ENCODE measurements at places on chromosomes 7 and 10. TPM values are rescaled to one million over a fixed set of nuclear protein-coding genes. Genes with fewer than 3 reads are reported as not detected.

AKR1C3 gene
- total RNA-seq, result 0.33 TPM

ZRANB1 gene
- total RNA-seq, result 10.8 TPM

HIF1AN gene
- total RNA-seq, result 34.6 TPM

GIMAP1 gene
- 5.3 TPM for total RNA-seq

TAS2R5 gene
- total RNA-seq, result 0.95 TPM

ARID5B gene
- total RNA-seq, result 87.1 TPM

EPHA1 gene
- total RNA-seq, result 1.3 TPM

LRRC17 gene
- total RNA-seq, result not detected

PTPN20 gene
- 0.88 TPM for total RNA-seq

TM9SF3 gene
- total RNA-seq, result 39.6 TPM

All from activated naive CD4-positive, alpha-beta T cell treated with anti-CD3 and anti-CD28 coated beads for 36 hours (primary cell).